ENCODE measurements at places on chromosomes 2 and 18.

DNA sequence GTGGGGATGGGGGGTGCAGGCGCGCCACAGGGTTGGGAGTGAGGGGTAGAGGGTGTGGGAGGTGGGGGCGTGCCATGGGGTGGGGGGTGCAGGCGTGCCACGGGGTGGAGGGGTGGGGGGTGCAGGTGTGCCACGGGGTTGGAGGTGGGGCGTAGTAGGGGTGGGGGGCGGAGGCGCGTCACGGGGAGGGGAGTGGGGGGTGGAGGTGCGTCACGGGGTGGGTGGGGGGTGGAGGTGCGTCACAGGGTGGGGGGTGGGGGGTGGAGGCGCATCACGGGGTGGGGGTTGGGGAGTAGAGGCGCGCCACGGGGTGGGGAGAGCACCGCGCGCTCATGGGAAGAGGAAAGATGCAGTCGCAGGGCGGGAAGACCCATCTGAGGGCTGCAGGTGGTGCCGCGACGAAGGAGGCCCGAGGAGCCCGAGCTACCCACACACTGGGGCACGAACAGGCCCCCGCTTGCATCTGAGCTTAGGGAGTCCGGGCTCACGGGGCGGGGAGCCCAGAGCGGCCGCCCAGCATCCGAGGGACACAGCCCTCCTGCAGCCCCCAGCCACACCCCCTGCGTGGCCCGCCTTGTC is 37.5 kb downstream of the SNED1 start:
- DNase-seq: no peak

DNA sequence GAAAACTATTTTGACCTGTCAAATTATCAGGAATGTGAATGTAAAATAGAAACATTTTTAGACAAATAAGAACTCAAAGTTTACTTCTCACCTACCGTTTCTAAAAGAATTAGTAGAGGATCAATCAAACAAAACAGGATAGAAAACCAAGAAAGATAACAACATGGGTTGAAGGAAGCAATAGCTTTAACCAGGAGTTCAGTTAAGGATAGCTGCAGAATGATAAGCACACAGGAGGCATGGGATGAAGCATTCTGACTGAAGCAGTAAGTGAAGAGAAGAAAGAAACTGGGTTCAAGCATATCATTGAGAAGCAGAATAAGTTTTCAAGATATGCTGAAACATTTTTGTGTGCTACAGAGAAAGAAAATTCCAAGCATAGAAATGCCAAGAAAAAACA is 52.3 kb downstream of the TWSG1 start:
- no peak for DNase-seq

DNA sequence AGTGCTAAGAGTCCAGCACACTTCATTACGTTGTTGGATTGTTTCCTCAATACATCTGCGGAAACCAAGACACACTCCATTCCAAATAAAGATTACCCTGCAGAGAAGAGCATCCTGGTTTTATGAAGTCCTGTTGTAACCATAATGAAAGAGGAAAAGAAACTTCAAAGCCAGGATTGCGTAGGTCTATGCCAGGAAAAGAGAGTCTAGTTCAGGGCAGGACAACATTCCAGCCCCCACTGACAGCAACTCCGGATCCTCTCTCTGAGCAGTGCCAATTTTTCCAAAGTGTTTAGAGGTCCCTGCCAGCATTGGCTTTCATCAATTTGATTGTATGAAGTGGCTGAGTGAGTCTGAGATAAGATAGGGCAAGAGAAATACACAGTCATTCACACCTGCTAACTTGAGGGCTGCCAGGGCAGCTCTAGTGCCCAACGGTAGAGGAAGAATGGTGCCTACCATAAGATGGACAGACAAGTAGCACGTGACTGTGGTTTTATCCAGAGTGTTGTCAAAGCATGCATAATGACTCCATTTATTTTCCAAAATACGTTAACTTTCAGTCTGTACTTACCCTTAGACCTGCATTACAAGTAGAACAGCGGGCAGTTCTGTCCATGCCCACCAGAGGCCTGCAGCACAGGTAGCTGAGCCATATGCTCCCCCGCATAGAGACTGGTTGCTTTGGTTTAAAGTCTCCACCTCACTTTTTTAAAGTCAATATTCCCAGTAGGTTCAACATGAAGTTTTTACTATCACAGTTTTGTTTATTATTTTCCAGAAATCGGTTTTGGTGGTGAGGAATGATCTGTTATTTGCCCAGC is 23.7 kb downstream of the PIEZO2 start:
- no peak for DNase-seq

DNA sequence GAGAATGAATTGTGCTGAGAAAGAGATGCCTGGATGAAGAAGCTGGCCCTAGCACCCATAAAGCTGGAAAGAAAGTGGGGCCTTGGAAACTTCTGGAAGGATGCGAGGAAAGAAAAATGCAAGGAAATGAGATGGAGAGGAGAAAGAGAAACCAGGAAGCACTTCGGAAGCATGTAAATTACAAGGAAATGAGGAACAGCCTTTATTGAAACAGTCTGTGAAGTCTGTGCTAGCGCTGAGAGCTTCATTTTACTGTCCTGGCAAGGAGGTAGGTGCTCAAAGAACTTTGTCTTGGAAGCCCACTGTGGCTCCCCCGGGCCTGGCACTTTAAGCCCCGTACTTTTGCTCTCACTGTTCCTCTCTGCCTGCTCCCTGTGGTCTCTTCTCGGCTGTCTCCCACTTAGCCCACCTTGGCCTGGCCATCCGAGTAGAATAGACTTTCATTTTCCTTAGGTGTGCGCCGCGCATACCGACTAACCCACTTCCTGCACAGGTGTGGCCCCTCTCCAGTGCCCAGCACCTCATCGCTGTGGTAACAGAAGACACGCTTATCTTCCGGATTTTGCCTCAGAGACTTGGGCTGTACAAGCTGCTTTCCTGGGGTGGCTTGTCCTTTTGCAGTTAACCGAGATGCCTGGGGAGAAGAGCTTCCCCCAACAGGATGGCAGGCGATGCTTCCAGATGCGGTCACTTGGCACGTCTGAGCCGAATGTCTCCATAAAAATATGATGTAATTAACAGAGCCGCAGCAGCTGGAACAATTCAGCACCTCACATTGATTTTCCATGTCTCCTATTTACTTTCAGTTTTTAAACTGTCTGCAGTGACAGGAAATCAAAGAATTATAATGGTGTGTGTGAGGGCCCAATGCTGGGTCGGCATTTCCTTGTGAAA is 199.6 kb downstream of the HRH4 start:
- DNase-seq: no peak

- DNase-seq: no peak
Observed at GRCh38 chr2:85156153-85156552, 23.0 kb downstream of the TCF7L1 start.

- no peak for DNase-seq
Observed at GRCh38 chr18:76546088-76546435, 51.0 kb upstream of the ZNF516 start.

DNA sequence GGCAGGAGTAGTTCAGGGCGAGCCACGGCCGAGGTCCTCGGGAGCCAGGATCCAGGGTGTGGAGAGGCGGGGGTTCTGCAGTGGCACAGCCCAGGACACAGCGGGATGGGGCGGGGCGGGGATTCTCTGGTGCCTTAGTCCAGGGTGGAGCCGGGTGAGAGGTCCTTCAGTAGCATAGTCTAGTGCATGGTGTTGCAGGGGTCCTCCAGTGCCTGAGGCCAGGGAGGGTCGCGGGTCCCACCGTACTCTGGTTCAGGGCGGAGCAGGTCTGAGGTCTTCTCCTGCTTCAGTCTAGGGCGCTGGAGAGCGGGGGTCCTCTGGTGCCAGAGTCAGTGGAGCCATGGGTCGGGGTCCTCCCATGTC is 131.1 kb downstream of the CCDC74A start:
- DNase-seq: no peak

DNA sequence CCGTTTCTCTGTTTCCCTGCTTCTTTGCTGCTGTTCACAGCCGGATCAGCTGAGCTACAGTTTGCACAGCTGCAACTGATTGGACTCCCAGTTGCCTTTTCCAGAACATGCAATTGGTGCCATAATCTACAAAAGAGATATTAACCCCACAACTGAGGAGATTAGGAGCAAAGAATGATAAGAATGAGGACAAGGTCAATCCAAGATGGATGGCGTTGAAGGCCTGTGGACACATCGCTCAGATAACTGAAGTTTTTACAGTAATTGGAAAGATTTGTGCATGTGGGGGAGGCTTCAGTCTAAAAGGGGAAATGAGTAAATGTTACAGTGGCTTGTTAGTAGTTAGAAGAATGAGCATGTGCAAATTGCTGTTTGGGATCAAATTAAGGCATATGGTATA is 263.2 kb downstream of the TGIF1 start:
- DNase-seq: no peak

GRCh38 chr18:12053289-12053688 is 40.4 kb upstream of the ANKRD62 start:
- DNase-seq: no peak

DNA sequence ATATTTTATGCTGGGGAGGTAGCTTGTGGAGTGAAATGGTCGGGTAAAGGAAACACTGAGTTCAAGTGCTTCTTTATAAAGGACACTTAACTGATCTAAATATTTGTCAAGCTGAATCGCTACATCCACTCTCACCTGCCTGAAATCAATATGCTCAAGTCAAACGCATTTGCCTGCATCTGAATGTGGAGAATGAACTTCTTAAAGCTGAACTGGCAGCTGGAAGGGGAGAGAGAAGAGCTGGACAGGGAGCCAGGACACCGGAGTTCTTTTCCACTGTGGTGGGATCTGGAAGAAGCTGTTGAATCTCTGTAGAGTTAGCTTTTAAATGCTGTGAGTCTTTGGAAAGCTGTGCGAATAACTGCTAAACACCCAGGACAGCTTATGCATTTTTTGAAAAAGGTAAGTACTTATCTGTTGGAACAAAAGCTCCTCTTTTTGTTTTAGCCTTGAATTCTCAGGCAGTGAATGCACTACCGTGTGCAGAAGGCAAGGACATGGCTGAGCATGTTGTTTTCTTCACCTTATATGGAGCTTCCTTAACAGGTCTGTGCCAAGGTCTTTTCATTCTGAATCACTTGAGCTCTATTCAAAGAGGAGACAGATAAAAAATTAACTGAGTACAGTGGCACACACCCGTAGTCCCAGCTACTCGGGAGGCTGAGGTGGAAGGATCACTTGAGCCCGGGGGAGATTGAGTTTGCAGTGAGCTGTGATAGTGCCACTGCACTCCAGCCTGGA is 74.2 kb upstream of the KLF7 start:
- no peak for DNase-seq

DNA sequence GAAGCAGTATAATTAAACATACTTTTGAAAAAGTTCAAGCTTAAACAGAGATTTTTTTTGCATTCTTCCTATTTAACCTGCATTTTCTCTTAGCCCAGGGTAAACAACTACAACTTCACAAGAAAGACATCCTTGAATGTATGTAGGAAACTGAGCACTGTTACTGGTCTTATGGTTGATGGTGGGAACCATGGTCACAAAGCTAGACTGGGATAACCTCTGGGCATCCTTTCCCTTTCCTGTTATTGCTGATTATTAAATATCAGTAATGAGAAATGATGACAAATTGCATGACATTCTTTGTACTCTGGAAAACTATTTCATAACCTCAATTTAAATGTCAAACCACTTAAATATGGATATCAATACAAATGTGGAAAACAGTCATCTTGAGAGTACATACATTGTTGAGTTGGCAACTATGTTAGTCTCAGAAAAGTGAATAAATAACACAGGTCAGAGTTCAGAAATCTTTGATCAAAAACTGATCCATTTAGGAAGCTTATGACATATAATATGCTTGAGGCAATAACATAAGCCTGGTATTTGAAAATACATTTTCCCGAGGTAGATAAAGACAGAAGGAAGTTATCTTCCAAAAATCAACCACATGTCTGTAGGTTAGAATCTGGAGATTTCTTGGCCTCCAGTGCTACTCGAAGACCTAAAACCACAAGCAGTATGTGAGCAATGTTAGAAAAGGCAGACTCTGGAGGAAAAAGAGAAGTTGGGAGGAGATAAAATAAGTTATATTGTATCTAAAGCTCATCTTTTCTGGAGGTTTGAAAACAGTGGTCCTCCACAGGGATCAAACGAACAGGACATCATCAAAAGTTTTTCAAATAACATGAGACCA is 65.2 kb upstream of the ST8SIA5 start:
- no peak for DNase-seq

- no peak for DNase-seq
Observed at GRCh38 chr2:263774-264492, at the start of gene SH3YL1. TSS of gene SH3YL1 (minus strand) at chr2:264032. CDS start at chr2:263984, 48 bp downstream.

GRCh38 chr18:74758995-74759394 is 161.3 kb downstream of the ZNF407 start:
- no peak for DNase-seq

DNA sequence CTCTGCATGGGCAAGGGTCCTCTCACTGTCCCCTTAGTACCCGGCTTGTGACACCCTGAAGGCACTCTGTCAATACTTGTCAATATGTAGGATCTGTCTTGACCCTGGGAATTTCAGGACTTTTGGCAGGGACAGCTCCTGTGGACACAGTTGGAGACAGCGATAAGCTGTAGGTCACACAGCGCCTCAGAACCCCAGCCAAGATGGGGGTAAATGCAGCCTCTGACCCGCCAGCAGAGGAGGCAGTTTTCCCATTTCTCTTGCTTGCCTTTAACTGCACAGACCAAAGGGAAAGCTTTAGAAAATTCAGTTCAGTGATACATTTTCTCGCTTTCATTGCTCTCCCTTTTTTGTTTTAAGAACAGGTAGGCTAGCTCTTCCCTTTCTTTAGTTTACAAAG is 54.8 kb upstream of the KLHL29 start:
- DNase-seq: no peak

- no peak for DNase-seq
Observed at GRCh38 chr2:220748875-220749479, 823.1 kb downstream of the EPHA4 start.

GRCh38 chr2:191878548-191879279 is 31.8 kb upstream of the CAVIN2 start:
- no peak for DNase-seq

- no peak for DNase-seq
Observed at GRCh38 chr18:55455938-55456337, 132.1 kb downstream of the TCF4 start.

DNA sequence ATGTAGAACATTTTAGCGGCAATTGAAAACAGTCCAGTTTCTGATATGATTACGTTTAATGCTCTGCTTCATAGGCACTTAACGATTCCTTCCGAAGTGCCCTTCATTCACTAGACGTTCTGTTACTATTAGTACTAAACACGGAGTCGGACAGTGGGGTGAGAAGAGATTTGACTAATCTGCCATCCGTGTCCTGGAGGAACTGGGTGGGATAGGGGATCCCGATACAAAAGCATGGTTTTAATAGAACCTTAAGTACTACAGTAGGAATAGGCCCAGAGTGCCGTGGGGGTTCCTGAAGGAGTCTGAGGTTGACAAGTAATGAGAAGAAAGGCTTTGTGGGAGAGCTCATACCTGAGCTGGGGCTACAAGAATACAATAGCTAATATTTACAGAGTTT is 631 bp downstream of the MORN2 start:
- DNase-seq: no peak

- no peak for DNase-seq
Observed at GRCh38 chr2:218394298-218395089, 5.2 kb upstream of the CTDSP1 start.

DNA sequence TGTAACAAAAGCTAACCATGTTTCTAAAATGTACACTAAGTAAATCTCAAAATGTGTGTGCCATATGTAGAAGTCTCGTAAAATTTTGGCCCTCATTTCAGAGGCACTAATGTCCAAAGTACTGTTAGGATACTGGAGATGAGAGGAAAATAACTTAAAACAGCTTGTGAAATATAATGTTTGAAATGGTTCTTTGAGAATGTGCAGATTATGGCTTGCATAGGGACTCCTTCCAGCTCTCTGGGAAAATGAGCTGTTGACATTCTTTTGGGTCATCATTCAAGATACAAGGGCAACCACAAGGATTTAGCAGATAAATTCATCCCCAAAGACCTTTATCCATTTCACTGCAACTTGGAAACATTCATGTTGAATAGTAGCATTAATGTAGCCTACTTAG is 38.1 kb upstream of the OTX1 start:
- no peak for DNase-seq
